IMR-90 (cell line): ENCODE measurements at places on chromosomes 11 and 22. TPM values are rescaled to one million over a fixed set of nuclear protein-coding genes. Genes with fewer than 3 reads are reported as not detected.
A peak's percentile ranks its signal among the peaks of the same experiment; 100 is the strongest.

Gene TPBGL
- polyA plus RNA-seq = not detected in 2 replicates

DNA sequence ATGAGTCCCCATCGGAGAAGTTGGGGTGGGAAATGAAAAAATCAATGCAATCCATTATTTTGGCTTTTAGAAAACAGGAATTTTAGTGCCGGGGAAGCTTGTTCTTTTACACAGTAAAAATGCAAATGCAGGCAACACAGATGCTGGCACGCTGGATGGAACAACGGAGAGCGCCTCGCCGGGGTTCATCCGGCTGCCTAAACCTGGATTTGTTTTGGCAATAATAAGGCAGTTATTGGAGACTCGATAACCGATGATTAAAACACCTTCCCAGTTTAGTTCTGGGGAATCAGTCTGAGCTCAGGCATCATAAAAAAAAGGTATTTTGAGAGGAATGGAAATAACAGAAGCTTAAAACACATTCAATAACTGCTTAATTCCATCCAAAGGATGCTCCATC, 2.9 kb downstream of the DSCAML1 start:
- no peak for DNase-seq

DNA sequence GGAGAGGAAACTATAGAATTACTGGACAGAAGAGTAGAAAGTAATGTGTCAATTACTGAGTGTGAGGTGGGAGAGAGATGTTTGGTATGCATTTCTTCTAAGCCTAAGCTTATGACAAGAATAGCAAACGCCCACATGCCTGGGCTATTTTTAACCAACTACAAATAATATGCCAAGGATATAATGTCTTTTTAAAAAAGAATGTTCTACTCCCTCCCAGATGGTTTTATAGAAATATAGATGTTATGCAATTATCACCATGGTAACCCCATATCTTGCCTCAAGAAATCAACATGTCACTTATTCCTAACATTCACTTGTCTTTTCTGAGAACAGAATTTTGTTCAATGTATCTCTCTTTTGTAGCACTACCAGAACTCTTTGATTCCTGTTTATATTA, 996.7 kb upstream of the CHORDC1 start:
- peak; percentile 20 for DNase-seq

Gene ASPHD2
- 1.3 and 1.4 TPM in 2 replicates for polyA plus RNA-seq

DNA sequence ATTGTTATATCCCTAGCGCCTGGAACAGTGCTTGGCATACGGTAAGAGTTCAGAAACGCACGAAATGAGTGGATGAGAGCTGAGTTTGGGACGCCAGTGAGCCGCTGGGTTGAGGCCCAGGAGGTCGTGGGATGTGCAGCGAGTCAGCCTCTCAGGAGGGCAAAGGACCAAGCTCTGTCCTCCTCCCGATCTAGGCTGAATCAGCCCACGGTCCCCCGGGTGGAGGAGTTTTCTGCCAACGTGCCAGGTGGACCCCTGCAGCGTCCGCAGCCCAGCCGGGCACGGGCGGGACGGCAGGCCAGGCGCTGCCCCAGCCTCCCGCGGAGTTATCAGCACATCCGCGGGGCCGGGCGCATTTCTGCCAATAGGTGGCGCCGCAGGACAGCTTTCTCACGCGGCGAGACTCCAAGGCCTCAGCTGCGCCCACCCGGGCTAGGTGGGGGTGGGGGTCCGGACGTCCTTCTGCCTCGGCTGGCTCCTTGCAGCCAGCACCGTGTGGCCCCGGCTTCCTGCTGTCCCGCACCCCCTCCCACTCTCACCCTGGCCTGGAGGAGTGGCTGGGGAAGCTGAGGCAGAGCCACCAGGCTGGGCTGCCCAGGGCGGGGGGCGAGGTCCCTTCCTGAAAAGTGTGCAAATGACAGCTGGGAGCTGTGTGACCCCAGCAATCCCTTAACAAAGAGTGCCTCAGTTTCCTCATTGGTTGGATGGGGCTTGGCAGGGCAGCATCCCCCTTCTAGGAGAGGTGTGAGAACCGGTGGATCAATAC, 2.2 kb upstream of the RPS19BP1 start:
- peak; percentile 53 for DNase-seq

Gene TREH
- not detected in 2 replicates for polyA plus RNA-seq

DNA sequence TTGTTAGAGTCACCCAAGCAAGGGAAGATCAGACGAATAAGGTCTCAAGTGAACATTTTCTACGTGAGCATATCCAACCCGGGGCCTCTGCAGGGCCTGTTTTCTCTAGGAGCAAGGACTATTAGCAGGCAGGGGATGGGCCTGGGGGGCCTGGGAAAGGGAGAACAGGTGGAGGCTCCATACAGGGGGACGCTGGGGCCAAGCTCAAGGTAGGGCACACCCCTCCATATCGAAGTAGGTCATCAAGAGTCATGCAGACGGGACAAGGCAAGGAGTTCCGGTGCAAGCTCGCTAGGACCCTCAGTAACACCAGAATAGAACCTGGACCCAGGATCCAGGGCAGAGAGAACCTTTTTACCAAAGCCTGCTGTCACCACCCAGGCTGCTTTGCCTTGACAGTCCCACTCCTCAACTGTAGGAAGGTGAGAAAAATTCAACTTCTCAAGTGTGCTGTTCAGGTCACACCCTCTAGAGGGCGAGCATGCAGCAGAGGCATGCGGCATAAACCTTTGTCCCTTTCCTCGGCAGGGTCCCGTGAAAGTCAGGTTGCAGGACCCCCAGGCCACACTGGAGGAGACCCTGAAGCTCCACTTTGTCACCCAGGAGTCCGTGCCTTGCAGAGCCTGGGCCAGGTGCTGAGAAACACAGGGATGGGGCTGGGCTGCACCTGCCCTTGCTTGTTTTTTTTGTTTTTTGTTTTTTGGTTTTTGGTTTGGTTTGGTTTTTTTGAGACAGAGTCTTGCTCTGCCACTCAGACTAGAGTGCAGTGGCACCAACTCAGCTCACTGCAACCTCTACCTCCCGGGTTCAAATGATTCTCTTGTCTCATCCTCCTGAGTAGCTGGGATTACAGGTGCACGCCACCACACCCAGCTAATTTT, 8.6 kb upstream of the APOBEC3B start:
- peak; percentile 17 for DNase-seq

Gene GNG3
- not detected in 2 replicates for polyA plus RNA-seq
